Osteocyte (in vitro differentiated cells): ENCODE measurements at places on chromosomes 4 and X. TPM values are rescaled to one million over a fixed set of nuclear protein-coding genes. Genes with fewer than 3 reads are reported as not detected.

GRCh38 chr4:48093991-48094416 is 40.0 kb downstream of the TXK start:
- no peak for DNase-seq

DNA sequence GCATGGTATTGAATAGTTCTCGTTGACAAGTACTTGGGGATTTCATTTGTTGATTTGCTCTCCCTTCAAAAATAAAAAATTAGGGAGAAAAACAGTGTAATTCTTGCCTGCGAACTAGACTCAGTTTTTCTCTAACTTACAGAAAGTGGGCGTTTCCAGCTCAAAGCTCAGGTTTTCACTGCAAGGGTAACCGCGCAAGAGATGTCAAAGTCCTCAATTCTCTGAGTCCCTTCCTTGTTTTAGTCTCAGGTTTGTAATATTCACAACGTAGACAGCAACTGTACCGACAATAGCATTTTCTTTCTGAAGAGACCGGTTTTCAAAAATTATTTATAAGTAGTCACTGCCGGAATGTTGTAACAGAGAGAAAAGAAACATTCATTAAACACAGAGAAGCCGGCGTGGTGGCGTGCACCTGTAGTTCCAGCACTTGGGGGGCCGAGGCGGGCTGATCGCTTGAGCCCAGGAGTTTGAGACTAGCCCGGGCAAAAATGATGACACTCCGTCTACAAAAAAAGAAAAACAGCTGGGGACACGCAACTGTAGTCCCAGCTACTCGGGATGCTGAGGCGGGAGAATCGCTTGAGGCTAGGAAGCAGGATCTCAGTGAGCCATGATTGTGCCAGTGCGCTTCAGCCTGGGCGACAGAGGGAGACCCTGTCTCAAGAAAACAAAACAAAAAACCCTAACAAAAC is 774 bp downstream of the ZCCHC4 start:
- DNase-seq = no peak

- DNase-seq = no peak
Observed at GRCh38 chr4:37317104-37317643, 72.6 kb downstream of the NWD2 start.

DNA sequence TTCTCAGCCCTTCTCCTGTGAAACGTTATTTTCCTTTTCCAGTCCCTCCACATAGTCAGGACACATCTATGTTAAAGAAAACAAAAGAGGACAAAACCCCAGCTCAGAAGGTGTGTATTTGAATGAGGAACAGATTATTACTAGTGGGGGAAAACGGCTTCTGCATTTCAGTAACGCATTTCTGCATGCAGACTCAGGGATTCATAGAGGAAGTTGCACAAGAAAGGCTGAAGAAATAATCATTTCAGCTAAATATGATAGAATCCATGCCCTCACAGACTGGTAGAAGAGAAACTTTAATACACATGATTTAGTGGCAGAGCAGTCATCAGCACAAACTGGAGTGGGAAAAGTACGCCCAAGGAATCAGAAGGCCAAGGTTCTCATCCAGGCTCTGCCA is 270.8 kb upstream of the FGF13 start:
- no peak for DNase-seq

DNA sequence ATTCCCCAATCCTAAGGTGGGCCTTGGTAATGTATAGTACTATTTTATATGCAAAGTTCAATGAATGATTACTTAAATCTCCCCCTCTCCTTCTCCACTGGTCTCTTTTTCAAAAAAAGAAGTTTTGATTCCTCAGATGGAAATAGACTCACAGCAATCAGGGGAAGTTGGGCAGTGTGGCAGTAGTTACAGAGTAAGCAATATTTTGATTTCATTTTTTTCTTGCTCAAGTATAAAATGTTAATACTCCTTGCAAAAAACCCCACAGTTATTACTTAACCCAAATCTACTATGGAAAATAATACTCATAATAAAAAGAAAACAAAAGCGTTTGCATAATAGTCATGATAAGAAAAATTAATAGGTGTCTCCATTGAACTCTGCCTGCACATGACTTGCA is 56.9 kb upstream of the CXCL8 start:
- DNase-seq = no peak

GRCh38 chrX:154334496-154334895 is 38.9 kb downstream of the TKTL1 start:
- DNase-seq = no peak

DNA sequence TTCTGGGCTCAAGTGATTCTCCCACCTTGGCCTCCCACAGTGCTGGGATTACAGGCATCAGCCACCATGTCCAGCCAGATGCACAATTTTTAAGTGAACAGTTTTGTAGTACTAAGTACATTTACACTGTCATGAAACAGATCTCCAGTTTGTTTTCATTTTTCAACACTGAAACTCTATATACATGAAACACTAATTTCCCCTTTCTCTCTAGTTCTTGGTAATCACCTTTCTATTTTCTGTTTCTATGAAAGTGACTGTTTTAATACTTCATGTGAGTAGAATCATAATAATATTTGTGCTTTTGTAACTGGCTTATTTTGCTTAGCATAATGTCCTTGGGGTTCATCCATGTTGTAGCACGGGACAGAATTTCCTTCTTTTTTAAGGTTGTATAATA is 237.4 kb downstream of the CAMK2D start:
- DNase-seq = no peak

GRCh38 chrX:151753313-151754046 is 18.9 kb downstream of the CNGA2 start:
- peak; percentile 70 for DNase-seq

- no peak for DNase-seq
Observed at GRCh38 chr4:134777606-134778005, 576.0 kb upstream of the PABPC4L start.

DNA sequence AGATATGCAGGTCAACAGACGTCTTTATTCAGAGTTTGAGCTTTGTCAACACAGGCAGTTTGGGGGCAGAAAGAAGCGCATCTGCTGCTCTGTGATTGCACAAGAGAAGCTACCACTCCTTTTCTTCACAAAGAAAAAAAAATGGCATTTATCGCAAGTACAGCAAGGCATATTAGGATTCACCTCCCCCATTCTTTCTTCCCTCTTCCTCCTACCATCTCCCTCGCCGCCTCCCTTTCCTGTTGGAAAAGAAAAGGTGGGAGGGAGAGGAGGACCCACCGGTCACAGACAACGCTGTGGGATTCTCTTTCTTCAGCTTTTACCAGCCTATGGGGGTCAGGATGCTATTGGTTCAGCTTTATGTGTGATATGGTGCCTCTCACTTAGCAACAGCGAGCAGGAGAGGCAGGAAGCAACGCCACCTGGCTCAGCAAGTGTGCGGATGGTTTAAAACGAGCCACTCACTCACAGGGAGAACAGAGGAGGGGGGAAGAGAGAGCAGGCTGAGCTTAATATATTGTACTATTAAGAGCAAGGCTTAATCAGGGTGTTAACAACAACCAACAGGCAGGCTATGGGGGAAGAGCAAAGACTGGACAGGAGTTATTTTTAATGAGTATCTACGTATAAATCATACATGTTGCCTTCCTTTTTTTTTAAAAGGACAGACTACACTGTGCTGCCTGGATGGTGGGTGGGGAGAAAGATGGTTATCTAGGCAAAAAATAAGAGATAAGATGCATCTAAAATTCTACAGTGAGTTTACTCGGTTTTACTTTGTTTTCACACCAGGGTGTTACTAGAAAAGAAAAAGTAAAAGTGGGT is 104.7 kb downstream of the MAML3 start:
- no peak for DNase-seq

DNA sequence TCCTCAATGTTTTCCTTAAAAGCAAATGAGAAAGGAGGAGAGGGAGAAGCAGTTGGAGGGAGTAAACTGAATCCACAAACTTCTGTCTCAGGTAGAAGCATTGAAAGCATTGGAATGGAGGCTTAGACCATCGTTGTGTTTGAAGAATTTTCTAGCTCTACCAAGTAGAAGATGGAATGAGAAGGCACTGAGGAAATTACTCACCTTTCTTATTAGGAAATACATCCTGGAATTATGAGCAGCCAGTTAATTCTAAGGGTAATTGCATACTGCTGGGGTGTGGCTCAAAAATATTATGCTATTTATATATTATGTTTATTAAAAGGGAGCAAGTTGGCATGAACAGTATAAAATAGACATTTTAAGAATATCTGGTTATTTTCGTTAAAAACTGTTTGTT is 12.9 kb downstream of the PGM2 start:
- DNase-seq = no peak

DNA sequence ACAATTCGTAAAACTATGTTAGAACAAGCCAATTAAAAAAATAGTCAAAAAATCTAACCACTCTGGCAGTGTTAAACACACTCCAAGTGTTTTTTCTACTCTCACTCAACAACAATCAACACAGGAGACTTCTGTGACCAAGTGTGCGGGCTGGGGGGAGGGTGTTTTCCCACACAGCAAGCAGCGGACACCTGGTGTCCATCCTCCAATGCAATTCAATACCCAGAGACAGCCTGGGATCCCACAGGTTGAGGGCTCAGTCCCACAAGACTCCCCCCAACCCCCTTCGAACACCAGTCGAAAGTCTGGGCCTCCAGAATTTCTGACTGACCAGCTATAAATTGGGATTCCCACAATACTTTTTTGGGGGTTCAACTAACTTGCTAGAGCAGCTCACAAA is 8.3 kb upstream of the PIM2 start:
- no peak for DNase-seq

- DNase-seq = no peak
Observed at GRCh38 chr4:90069151-90069550, 58.0 kb upstream of the CCSER1 start.

DNA sequence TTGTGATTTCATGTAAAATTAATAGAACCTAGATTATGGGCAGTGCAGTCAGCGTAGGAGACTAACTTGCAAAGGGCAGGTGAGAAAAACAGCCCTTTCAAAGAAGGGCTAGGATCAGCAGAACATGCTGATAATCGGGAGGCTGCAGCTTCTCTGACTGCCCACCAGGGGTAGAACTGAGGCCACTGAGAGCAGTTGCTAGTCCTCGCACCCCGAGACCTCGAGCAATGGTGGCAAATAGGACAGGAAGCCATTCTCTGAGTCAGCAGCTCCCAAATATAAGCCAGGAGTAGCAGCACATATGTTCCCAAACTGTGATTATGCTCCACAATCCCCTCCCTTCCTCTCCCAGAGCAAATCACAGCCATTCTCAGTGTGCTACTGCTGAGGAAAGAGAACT is 186.5 kb downstream of the MSL3 start:
- DNase-seq = no peak

GRCh38 chr4:56129431-56129861 is 180.7 kb downstream of the CEP135 start:
- no peak for DNase-seq

GRCh38 chr4:89307178-89307445 is 488 bp downstream of the GPRIN3 start:
- no peak for DNase-seq

GRCh38 chrX:71095981-71096759 is 519 bp downstream of the FOXO4 start:
- no peak for DNase-seq

DNA sequence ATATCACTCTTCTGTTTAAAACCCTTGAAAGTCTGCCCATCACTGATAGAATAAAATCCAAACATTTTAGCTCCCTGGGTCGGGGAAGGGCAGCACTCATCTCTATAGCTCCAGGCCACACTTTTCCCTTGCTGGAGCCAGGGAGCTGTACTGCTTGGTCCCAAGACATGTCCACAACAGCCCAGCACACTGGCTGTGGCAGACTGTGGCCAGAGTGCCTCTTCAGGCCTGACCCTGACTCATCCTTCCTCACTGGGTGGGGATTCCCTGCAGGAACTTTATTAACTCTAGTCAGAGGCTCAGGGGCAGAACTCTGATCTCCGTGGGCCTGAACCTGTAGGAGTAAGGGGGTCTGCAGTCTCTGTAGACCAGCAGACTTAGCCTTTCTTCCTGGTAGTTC is 69.8 kb upstream of the CAPN6 start:
- DNase-seq = no peak

DNA sequence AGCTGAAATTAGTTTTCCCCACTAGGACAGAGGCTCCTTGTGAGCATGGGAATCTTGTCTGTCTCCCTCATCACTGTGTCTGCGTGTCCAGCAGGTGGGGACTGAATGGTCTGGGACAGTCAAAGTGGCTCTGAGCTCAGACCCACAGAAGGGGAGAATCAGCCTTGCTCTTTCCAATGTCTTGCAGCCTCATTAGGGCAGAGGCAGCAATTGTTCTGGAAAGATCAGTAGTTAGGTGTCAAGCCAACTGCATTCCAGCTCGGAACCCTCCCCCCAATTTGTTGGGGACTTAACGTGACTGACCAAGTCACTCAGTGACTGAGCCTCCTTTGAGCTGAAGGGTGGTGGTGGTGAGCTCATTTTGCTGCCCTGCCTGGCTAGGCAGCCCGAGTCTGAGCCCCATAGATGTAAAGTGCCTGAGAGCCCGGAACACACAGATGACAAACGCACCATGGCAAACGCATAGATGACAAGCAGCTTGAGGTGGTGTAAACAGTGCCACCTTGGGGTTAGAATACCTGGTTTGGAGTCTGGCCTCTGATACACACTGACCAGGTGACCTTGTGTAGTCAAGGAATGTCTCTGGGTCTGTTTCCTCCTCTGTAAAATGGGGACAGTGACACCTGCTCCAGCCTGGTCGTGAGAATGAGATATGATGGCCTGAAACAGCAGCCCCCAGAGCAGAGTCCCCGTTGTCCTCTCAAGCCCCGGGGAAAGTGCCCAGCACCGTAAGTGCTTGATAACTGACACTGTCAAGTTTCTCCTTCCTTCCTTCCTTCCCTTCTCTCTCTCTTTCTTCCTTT is 2.7 kb upstream of the SORCS2 start:
- DNase-seq = no peak

DNA sequence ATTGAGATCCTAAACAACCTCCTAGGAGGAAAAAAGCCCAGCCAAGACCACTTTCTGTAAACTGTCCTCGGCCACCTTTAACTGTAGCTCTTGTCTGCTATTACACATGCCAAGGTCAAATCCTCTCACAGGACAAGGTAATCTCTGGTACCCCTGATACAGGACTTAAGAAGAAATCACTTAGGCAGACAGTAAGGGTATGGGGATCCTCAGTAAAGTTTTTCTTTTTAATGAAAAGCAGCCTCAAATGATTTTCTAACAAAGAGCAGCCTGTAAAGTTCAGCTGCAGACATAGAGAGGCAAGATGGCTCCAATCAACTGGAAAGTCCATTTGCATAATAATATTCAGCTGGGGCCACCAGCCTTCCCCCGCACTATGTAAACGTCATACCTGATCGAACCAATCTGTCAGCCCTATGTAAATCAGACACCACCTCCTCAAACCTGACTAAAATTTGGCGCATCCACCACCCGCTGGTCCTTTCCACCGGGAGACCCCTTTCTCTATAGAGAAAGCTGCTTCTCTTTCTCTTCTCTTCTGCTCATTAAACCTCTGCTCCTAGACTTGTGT is 14.6 kb upstream of the MPP1 start:
- no peak for DNase-seq

GRCh38 chr4:42547805-42548204 is 109.1 kb downstream of the ATP8A1 start:
- DNase-seq = no peak

Gene DCLK2
- 12.6 and 14.1 TPM in 2 replicates for total RNA-seq

Gene GABRE
- total RNA-seq = 0.71 and 1.4 TPM in 2 replicates

Gene HPGD
- total RNA-seq = not detected in 2 replicates

Gene F8A3
- 4.0 and 5.6 TPM in 2 replicates for total RNA-seq

Gene MAP7D2
- total RNA-seq = 0.10 and 0.11 TPM in 2 replicates

Gene GYG2
- 9.7 and 11.8 TPM in 2 replicates for total RNA-seq

Gene STK32B
- total RNA-seq = 44.3 and 46.9 TPM in 2 replicates

Gene RAB33A
- total RNA-seq = 3.6 and 4.1 TPM in 2 replicates

Gene PIR
- total RNA-seq = 18.7 and 21.8 TPM in 2 replicates
